ENCODE measurements at places on chromosomes 12 and 14.

DNA sequence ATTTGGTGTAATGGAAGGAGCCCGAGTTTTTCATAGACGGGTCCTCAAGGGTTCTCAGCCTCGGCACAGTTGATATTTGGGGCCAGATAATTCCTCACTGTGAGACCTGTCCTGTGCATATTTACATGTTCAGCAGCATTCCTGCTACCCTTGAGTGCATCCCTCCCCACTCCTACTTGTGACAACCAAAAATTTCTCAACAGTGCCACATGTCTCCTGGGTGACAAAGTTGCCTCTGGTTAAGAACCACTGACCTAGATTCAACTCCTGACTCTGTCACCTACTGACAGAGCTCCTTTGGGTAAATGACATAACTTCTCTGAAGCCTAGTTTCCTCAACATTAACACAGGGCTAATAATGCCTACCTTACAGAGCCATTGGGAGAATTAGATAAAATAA is 60.4 kb downstream of the TTC9 start:
- no peak for DNase-seq

DNA sequence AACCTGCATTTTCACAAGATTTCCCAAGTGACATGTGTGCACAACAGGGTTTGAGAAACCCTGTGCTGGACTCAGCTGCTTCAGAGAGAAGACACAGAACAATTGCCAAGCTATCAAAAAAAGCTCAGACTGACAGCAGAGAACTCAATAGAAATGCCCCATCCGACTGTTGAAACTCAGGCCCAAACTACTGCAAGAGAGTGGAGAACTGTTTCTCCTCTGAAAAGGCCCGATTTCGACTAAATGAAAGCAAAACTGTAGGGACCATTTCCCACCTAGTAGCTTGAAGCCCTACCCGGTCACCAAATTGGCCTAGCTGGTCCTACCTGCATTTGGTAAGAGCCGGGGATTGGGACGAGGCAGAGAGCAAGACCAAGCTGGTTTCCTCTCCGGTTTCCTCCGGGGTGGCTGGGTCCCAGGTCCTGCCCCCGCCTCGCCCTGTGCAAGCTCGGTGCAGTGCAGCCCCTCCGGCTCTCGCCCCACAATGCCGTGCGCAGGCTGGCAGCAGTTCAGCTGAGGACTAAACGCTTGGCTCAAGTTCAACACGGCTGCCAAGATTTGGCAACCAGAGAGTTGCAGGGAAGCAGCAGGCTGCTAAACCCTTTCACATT is 1180.6 kb downstream of the VRK1 start:
- DNase-seq: peak; percentile 70

- no peak for DNase-seq
These were observed 130.7 kb upstream of the HIF1A start for GRCh38 chr14:61564618-61565091.

GRCh38 chr12:40170593-40170992 is 54.2 kb upstream of the LRRK2 start:
- no peak for DNase-seq

Measured in midbrain (tissue), 1 donor.